ENCODE measurements at places on chromosomes 12 and 14. TPM values are rescaled to one million over a fixed set of nuclear protein-coding genes. Genes with fewer than 3 reads are reported as not detected.

DNA sequence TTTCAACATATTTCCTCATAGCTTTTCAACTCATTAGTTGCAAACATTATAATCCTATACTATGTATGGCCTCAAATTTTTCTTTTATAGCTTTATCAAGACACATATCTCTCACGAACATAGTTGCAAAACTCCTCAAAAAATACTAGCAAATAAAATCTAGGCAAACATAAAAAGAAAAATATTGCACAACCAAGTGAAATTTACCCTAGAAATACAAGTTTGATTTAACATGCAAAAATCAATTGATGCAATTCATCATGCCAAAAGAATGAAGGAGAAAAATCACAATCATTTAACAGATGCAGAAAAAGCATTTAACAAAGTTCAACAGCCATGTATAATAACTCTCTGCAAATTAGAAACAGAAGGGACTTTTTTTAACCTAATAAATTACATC, 33.3 kb upstream of the KCNH5 start:
- no peak for DNase-seq

DNA sequence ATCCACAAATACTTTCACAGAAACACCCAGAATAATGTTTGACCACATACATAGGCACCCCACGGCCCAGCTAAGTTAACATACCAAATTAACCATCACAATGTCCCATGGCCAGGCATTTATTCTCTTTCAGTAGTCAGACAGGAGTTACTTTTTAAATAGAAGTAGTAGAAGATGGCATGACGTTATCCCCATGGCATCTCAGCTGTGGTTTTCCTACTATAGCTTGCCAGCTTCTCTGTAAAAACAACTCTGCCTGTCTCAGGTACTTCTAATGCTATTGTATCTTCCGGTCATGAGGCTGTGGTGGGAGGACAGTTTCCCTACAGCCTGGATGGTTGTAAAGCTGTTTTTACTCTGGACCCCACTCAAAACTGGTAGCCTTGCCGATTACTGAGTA, 19.3 kb downstream of the CTSG start:
- DNase-seq: no peak

- DNase-seq: no peak
Measured at GRCh38 chr14:45199230-45199629, 53.8 kb downstream of the MIS18BP1 start.

CDKN3 gene
- total RNA-seq: 6.9 TPM

CLEC12A gene
- 2.8 TPM for total RNA-seq

- no peak for DNase-seq
Measured at GRCh38 chr12:107957459-107957858, 171.6 kb upstream of the WSCD2 start.

FLRT2 gene
- total RNA-seq: 20.5 TPM

DNA sequence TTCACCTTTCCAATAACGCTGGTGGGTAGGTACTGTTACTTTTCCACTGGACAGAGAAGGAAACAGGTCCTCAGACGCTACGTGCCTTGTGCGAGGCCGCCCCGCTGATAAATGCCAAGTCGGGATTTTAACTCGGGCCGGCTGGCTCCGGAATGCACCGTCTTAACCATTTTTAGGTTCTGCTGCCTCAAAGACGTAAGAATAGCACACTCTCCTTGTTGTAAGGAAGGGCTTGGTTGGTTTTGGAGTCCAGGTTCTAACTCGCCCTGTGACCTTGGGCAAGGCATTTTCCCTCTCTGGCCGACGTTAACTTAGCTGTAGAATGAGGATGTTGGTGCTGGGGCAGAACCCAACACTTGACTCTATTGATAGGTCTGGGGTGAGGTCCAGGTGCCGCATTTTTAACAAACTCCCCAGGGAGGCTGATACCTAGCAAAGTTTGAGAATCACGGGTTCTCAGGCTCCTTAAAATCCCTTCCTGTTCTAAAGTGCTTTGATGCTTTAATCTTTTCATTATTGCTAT, 814 bp downstream of the ANKRD13A start:
- DNase-seq: no peak
